ENCODE measurements at places on chromosomes 7 and 10.

GRCh38 chr10:100103581-100103980, 21.9 kb upstream of the CPN1 start:
- no peak for DNase-seq

GRCh38 chr10:66862687-66863258, 63.1 kb upstream of the LRRTM3 start:
- no peak for DNase-seq

GRCh38 chr10:35063837-35064454, 26.2 kb downstream of the CUL2 start:
- DNase-seq: no peak

GRCh38 chr10:133185421-133185820, 25.4 kb downstream of the KNDC1 start:
- no peak for DNase-seq

GRCh38 chr7:85343484-85343883, 156.6 kb upstream of the SEMA3D start:
- DNase-seq: no peak

- no peak for DNase-seq
These were observed 988.6 kb downstream of the SORCS1 start for GRCh38 chr10:106175760-106176377.

- no peak for DNase-seq
These were observed 93.2 kb upstream of the SAMD8 start for GRCh38 chr10:75018251-75018650.
